Hematopoietic multipotent progenitor cell treated with erythropoietin and hydrocortisone succinate and interleukin-3 and kit ligand, for 4 days (in vitro differentiated cells): ENCODE measurements at places on chromosomes 6 and 20.

DNA sequence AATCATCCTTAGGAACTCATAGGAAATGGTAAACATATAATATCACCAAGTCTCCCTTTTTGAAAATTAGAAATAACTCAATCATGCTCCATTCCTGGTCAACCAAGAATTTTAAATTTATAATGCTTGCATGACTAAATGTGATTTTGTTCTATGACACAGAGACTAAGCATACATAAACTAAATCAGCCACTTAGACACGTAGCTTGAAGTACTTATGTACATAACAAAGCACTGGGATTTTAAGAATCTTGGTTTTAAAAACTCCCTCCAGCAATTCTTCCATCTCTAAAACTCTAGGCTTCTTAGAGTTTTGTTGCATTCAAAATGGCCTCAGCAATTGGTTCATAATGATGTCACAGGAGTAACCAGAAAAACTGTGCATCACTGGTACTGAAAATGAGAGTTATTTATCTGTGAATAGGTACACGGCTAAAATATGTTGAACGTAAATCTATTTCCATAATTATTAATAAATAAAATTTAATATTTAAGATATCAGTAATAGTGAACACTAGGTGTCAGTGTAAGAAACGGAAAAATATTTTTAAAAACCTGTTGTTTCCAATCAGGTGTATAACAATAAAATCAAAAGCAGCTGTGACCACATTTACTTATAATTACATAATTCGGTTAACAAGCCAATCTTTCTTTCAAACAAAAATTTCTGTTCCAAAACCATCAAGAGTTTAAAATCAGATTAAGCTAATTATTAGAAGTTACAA lies 241.6 kb upstream of the RUNX2 start:
- DNase-seq, result no peak

GRCh38 chr20:54029643-54030042 lies 40.8 kb downstream of the BCAS1 start:
- DNase-seq, result no peak

- no peak for DNase-seq
These were observed 5.3 kb upstream of the UBD start for GRCh38 chr6:29564875-29565274.

GRCh38 chr6:129992881-129993280 lies 25.5 kb upstream of the L3MBTL3 start:
- DNase-seq, result no peak

GRCh38 chr6:148239801-148240460 lies 102.7 kb upstream of the SASH1 start:
- DNase-seq, result no peak

- no peak for DNase-seq
These were observed 31.6 kb downstream of the OPRM1 start for GRCh38 chr6:154070657-154071056.

DNA sequence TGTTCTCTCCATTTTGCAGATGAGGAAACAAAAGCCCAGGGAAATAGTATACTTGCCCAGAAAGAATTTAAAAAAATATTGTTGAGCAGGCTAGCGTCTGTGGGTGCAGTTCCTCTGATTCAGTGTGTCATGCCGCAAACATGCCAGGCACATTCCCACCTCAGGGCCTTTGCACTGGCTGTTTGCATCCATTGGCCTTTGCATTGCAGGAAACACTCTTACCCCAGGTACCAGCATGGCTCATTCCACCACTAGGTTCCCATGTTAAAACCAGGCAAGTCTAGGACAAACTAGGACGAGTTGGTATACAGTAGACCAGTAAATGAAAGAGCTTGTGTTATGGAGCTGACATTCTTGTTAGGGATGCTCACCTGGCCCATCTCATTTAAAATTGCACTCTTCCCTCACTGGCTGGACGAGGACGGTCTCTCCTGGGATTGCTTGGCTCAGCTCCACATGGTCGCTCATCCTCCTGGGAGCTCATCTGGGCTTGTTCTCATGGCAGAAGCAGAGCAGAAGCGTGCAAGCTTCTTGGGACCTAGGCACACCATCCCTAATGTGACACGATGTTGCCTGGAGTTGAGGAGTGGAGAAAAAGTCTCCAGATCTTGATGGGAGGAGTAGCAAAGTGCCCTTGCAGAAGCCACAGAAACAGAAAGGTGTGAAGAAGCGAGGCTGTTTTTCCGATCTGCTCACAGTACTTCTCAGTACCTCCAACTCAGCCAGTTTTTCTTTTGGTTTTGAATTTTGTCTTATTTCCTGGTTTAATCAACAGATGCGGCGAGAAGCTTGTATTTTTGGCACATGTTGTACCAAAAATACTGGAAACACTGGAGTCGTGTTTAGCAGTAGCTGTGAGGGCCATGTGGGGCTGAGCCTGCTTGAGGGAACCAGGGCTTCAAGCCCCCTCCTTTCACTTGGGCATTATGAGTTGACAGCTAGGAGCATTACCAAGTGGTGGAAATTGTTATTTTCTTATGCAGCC lies 13.9 kb downstream of the ZNF831 start:
- no peak for DNase-seq

DNA sequence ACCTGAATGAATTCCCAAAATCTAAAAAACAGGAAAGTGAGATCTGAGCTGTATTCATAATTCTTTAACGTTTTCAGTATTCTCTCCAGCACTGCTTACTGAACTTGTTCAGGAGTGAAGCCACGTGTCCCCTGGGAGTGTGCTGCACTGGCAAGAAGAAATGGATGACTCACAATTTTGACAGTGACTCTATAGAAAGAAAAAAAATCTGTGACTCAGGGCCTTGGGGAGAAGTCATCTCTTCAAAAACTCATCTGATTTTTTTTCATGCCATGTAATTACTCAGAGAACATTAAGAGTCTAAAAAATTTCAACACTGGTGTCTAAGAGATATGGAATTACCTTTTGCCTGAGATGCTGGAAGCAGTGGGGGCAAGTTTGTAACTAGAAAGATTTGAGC lies 39.7 kb downstream of the ANKEF1 start:
- no peak for DNase-seq

GRCh38 chr20:7712661-7713060 lies 227.6 kb downstream of the HAO1 start:
- DNase-seq, result no peak

- DNase-seq, result no peak
These were observed 113.9 kb downstream of the PRDM1 start for GRCh38 chr6:106199998-106200397.

DNA sequence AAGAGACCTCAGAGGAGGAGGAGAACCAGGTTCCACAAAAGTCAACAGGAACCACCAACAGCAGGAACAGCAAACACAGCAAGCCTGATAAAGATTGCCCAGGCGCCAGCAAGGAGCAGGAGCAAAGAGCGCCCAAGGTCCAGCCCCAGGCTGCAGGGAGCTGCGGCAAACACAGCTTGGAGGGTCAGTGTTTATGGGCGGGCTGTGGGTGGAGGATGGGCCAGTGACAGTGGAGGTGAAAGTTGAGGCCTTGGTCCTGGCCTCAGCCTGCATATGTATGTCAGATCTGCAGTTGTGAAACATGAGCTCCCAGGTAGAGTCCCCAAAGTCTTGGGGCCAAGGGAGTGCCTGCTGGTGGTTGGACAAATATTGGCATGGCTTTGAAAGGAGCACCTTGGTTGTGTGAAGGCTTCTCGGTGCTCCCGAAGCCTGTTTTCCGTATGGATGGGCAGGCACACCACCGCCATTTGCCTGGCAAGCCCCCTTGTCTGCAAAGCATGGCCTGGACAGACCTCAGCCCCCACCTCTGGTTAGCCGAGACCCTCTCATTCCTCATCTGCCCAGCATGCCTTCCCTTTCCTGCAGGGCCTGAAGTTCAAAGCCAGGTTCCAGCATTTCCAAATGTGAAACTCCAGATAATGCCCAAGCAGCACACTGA lies 2.0 kb upstream of the CAPN11 start:
- DNase-seq, result no peak

DNA sequence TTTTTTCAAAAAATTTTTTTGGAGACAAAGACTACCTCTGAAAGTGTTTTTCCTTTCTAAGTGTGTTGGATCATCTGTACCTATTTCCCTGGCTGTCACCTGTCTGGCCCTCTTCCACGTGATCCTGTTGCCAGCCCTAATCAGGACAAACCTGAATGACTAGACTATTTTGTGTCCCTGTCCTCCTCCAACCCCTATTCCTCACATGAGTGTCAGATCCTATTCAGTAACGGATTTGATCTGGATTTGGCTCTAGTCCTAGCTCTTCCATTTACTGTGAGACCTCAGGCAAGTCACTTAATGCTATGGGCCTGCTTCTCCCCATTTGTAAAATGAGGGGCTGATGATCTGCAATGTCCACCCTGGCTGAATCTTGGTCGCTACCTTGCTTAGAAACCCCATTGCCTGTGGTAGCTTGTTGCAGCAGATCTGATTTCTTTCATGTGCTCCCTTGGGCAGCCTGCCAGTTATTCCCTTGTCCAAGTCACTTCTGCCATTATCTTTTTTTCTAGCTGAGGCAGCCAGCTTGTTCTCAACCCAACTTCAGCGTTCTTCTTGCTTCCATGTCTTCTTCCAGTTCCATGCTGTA lies 4.8 kb downstream of the PHF20 start:
- DNase-seq, result peak; percentile 80

DNA sequence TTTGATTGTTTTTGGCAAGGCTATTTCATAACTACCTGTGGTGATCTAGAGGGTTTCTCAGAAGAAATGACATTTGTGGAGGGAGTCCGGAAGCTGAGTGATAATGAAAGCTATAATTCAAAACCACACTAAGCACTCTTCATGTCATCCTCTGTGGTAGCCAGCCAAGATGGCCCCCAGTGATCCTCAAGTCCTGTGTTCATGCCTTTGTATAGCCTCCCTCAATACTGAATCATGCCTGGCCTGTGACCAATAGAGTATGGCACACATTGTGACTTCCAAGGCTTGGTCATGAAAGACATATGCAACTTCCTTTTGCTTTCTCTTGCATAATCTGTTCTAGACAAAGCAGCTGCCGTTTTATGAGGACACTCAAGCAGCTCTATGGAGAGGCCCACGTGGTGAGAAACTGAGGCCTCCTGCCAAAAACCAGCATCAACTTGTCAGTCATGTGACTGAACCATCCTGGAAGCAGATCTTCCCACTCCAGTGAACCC lies 12.8 kb upstream of the DNAAF9 start:
- DNase-seq, result peak; percentile 83

DNA sequence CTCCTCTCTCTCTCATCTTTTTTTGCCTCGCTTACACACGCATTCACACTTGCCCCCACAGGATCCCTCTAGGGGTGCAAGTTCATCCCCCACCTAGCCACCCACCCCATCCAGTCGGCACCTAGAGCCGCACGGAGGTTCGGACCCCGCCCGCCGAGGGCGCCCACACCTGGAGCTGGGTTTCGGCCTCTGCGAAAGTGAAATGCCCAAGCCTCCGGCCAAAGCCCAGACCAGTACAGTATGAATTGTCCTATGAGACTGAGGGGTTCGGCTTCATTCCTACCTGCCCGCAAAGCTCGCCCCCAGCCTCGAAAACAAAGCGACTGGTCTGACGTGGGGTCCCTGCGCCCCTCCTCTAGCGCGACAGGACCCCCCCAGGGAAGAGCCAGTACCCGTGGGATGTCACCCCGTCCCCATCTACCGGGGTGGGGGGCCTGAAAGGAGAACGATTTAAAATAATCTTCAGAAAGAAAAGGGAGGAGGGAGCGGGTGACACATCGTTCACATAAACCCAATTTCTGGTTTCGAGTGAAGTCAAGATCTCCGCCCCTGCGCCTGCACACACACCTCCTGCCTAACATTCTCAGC lies 1.5 kb downstream of the TFAP2A start:
- no peak for DNase-seq

DNA sequence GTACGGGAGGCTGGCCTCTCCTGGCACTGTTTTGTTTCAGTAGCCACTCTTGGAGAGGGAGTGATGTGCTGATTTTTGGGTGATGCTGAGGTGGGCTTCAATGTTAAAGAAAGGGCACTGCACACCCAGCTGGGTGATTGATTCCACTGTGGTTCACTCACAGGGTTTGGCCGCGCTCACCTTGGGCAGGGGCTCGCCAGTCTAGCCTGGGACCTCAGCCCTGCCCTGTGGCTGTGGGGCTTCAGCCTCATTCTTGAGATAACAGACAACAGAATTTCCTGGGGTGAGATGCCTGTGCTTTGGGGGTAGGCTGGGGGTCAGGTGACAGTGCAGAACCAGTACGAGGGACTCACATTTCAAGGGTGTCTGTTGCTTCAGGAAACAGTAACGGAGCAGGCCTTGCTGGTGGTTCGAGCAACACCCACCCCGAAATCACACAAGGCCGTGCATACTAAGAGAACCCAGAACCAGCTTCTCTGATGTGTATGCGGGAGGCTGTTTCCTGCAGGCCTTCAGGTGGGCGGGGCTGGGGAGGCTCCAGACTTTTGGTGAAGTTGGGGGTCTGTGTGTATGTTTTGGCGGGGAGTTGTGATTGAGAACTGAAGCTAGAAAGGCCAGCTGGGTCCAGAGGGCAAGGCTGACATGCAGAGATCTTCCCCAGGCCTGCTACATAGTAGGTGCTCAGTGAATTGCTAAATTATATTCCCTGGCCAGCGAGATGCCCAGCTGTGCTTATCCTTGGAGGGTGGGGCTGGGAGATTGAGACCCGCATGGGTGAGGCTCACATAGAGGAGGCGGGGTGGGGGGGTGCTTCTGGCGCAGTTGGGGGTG lies 154.2 kb upstream of the RNF24 start:
- peak; percentile 85 for DNase-seq

DNA sequence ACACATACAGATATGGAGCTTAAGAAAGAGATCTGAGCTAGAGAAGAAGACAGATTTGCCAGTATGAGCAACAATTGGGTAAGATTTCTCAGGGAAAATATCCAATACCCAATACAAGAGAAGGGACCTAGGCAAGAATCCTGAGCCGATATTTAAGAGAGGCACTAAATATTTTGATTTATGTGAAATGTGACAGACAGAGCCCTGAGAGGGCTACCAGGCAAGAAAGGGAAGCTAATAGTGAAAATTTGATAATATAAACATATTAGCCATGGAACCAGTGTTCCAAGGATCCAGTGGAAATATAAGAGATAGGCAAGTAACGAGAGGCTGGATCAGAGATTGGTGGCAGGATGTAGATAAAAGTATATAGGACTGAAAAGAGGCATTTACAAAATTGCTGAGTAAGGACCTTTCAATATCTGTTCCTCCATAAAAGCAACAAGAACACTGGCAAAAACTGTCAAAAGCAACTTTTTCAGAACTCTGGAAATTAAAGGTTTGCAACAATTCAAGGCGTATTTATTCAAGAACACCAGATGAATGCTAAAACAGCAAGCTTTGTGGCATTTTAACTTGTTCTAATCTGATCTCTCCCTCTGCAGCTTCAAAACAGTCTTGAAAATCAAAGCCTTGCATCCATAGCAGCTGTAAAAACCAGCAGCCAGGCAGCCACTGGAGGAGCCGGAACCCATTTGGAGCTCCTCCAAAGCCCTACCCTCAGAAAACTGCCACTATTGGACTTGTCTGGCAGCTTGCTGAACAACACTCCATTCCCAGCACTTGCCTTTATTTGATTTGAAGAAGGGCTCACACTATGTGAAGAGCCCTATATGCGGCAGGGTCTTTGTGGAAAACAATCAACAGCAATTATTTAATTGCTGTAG lies 58.8 kb downstream of the REV3L start:
- DNase-seq, result peak; percentile 51

DNA sequence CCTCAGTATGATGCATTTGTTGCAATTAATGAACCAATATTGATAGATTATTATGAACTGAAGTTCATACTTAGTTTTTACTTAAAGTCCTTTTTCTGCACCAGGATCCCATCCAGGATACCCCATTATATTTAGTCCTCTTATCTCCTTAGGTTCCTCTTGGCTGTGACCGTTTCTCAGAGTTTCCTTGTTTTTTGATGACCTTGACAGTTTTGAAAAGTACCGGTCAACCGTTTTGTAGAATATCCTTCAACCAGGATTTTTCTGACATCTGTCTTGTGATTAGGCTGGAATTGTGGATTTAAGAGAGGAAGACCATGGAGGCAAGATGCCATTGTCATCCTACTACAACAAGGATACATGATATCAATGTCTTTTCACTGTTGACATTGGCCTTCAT lies 98.0 kb upstream of the F13A1 start:
- no peak for DNase-seq
